NCI-H2081 treated with DMSO at 0.1 percent for 48 hours (cell line): ENCODE measurements at places on chromosomes 5 and 9.

GRCh38 chr9:37215381-37215780, 95.0 kb downstream of the ZCCHC7 start:
- DNase-seq = no peak

- no peak for DNase-seq
These were observed 53.2 kb upstream of the FBXW11 start for GRCh38 chr5:172059661-172060100.

GRCh38 chr9:16726029-16726428, 144.4 kb downstream of the BNC2 start:
- DNase-seq = no peak

- DNase-seq = no peak
These were observed 8.6 kb downstream of the GBGT1 start for GRCh38 chr9:133155156-133155555.
